Stimulated activated naive CD8-positive, alpha-beta T cell treated with anti-CD3 and anti-CD28 coated beads, Interleukin-15, Interleukin-2, amounts not matched to agents 100 U/mL and 50 U/mL, for 24 hours (primary cell): ENCODE measurements at places on chromosomes 1 and 21.
A peak's percentile ranks its signal among the peaks of the same experiment; 100 is the strongest.

DNA sequence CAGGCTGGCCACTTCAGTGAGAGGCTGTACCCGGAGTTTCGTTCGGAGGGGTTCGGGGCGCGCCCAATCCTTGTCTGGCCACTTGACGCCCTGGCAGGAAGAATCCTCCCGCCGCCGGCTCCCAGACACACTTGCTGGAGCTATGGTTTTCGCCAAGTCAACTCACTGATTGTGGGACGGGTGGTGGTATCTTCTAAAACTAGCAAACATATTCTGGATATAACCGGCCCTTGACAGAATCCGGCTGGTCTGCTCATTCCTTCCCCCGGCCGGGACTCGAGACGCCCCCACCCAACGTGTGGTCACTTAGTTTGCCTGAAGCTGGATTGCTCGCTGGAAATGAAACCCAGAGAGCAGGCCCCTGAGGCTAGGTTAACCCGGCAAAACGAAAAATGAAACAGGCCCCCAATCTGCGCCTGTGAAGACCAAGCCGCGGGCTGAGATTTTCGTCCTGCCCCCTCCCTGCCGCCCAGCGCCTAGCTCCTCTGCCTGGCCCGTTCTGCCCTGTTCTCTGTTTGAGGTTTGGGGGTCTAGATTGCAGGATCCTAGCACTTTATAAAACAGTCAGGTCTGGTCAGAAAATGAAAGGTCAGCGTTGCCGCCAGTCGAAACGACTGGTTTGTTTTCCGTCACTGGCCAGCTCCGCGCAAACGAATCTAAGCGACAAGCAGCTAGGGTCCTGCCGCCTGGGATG is 4.6 kb downstream of the GFI1 start:
- DNase-seq: no peak

DNA sequence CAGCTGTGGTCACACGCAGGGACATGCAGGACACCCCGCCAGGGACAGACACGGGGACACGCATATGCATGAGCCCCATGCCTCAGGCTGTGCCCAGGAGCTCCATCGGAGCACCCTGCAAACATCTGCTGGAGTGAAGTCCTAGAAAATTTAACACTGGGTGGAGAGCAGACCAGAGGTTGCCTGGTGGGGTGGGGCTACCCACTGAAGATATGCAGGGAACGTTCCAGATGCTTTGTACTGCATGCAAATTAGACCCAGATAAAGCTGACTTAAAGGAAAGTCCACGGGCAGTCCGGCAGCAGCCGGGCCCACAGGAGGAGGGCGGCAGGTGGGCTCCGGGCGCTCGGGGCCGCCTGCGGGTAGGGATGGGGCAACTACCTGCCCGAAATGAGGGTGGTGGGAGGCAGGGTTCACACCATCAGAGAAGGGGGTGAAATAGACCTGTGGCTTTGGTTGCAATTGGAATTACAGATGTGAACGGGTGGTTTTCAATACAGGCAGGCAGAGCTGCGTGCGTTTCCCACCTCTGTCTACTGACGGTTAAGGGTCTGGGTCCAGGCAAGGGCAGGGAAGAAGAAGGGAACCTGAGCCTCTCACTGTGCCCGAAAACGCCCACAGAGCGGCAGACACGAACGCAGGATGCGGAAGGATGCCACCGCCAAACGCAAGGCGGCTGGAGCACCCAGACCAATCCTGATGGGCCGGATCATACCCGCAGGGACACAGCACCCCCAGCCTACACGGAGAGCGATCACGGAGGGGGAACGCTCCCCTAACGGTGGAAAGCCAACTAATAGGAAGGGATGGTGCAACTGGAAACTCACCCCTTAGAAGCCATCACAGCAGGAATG is 21.0 kb downstream of the CFAP74 start:
- no peak for DNase-seq

DNA sequence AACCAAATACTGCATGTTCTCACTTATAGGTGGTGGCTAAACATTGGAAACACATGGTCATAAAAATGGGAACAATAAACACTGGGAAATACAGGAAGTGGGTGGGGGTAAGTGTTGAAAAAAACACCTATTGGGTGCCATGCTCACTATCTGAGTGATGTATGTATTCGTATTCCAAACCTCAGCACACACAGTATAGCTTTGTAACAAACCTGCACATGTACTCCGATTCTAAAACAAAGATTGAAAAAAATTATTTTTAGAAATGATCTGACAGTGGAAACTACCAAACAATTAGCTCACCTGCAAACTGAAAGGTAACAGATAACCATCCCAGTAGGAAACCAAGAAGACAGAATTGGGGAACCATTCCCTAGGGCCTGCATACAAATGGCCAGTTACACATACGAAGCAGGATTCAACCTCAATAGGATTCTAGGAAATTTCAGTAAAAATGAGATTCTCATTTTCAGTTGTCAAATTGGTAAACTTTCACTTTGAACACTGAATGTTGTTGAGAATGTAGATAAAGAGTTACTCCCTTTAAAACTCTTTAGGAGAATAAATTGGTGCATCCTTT is 88.1 kb upstream of the LRRC8D start:
- DNase-seq: no peak

DNA sequence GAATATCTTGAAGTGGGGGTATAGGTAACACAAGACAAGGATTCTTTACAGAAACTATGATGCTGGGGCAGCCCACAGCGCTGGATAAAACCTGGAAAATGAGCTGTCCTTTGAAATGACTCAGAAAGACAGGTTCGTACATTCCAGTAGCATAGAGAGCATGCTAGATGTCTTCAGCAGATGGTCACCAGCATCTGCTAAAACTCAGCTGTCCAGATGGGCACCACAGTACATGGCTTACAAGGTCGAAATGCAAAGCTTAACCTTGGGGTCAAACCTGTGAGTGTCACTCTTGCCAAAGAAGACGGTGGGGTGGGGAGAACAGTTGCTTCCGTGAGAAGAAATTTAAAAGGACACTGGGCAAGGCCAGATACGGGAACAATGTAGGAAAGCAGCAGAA is 41.3 kb upstream of the TRIM45 start:
- DNase-seq: no peak

- no peak for DNase-seq
Observed at GRCh38 chr1:18828224-18828623, 31.2 kb downstream of the TAS1R2 start.

- DNase-seq: no peak
Observed at GRCh38 chr21:22791986-22792560, 1793.9 kb downstream of the NCAM2 start.

DNA sequence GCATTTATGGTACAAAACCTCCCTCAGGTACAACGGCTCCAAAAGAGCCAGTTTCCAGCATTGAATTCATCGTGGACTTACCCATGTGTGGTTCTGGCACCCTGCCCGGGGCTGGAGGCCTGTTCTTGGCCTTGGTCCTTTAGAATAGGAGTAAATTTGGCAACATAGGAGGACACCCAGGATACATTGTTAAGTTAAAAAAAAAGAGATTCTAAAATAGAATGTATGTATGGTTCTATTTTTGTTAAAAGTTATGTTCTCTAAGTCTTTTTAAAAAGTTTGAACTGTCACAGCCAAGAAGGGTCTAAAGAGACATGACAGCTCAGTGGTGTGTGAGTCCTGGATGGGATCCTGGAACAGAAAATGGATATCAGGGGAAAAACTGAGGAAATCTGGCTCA is 25.9 kb downstream of the EPHX1 start:
- DNase-seq: no peak

GRCh38 chr21:38297194-38297631 is 40.4 kb downstream of the KCNJ15 start:
- DNase-seq: no peak

DNA sequence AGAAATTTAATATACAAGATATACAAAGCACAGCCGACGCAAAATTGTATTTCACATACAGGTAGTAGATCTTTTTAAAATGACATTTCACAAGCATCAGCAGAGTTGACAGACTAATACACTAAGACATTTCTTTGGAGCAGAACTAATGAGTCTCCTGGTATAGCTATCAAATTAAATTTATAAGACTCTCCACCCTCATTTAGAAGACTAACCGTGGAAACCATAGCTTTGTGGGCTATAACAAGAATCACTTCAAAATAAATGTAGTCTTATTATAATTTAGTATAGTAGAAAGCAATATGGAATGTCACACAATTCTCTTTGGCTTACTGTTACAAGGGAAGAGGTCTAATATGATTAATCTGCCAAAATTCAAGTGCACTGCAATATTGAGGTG is 204.9 kb downstream of the VAV3 start:
- DNase-seq: no peak

GRCh38 chr1:23283667-23284602 is 60.1 kb downstream of the HNRNPR start:
- DNase-seq: no peak

DNA sequence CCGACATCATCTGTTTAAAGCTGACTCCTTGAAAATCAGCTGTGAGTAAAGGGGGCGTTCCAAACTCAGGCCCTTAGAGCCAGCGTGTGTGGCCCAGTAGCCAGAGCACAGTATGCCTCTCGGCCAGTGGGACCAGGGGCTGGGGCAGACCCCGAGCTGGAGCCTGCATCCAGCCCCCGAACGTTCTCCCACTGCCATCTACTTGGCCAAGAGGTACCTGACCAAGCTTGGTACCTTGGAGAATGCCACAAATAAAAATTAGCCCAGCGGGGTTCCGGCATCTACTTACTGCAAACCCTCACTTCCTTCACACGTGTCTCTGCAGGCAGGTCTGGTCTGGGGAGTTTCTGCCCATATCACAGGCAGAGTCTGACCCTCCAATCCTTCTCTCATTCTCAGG is 56.7 kb upstream of the COL6A2 start:
- no peak for DNase-seq

- no peak for DNase-seq
Observed at GRCh38 chr1:40507973-40508372, 594 bp upstream of the EXO5 start.

DNA sequence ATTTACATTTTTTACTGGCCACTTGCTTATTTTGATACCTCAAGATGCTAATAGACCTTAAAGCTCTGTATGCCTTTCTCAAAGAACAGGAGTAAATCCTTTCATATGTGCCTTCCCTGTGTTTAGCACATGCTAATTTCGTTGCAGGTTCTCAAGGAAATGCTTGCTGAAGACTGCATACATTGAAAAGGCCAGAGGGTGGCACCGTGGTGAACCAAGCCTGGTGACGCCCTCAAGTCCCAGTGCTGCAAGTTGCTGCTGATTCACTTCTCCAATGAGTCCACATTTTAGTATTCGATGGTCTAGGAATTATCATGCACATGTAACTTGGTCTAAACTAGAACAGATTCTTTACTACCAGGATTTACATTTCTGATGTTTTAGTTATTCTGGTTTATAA is 94.1 kb downstream of the CLDN17 start:
- no peak for DNase-seq

- no peak for DNase-seq
Observed at GRCh38 chr1:93042187-93043056, 36.7 kb upstream of the MTF2 start.

DNA sequence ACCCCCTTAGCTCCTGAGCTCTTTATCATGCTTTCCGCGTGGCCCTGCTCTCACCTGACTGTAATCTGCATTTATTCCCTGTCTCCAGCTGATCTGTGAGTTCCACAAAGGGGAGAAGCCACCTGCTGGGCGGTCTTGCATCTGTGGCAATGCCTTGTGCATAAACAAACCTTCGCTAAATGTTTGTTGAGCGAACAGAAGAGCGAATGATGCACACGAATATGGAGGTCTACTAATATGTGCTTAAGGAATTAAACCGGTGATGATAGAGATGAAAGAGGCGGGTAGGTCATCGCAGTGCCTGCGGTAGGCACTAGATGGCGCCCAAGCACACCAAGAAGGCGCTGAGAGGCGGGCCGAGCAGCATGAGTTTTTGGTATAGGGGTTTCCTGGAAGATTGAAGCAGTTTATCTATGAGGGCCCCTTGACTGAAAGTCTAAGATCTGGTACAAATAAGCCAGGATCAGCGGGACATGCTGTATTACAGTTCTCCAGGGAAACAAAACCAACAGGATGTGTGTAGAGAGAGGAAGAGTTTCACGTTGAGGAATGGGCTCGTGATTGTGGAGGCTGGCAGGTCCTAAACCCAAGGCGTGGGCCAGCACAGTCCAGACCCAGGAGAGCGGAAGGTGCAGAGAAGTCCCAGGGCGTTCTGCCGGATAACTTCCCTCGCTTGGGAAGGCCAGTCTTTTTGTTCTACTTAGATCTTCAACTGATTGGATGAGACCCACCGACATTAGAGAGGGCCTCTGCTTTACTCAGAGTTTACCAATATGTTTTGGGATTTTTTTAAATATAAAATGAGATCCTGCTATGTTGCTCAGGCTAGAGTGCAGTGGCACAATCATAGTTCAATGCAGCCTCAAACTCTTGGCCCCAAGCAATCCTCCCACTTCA is 34.7 kb downstream of the TOMM20 start:
- peak; percentile 90 for DNase-seq

- DNase-seq: no peak
Observed at GRCh38 chr1:30196872-30197638, 526.3 kb downstream of the MATN1 start.

DNA sequence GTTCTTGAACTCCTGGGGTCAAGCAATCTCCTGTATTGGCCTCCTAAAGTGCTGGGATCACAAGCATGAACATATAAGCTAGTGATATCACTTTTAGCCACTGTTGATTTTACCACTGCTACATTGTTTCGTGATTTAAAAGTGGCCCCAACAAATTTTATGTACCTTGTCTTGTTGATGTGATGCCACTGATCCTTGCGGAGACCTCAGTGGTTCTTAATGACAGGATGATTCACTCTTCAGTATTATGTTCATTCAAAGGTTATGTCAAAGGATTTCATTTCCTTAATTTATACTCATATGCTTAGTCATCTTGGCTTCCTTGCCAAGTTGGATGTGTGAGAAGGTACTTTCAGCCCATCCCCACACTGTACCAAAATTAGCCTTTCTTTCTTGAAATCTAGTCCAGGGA is 12.1 kb downstream of the PRKACB start:
- DNase-seq: no peak

DNA sequence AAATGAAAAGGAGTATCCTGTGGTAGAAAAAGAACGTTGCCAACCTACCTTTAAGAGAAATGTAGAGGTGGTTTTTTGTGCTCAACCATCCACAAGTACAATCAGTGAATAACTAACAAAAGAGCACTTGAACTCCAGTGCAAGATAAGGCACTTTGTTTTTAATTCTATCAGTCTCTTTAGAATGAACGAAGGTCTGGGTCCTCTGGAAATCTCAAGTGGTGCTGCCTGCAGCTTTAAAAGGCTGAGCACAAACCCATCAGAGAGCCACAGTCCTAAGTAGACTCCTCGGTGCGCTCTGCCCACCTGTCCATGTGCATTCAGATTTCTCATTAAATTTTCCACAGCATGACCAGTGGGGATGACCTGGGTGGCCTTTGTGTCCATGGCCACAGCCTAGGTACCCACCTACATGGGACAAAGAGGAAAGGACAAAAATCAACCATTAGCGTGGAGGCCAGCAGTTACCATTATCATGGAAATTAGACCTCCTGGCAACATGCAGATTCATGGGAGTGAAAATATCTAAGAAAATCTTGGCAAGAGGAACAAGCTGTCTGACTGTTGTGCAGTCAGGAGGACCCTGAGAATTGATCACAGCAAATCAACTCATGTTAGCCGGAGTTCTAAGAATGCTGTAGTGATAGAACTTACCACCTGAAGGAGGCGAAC is 9.4 kb downstream of the TRIM45 start:
- DNase-seq: no peak
